ENCODE measurements at places on chromosomes 12 and 14. TPM values are rescaled to one million over a fixed set of nuclear protein-coding genes. Genes with fewer than 3 reads are reported as not detected.

- no peaks in the 10 kb centered on the region for H3K36me3 ChIP-seq
- H3K27ac ChIP-seq, result no peak overlapping the region
- H3K27me3 ChIP-seq, result peaks cover 7% of the 10 kb centered on the region
- no peak overlapping the region for H3K4me3 ChIP-seq
- H3K4me1 ChIP-seq, result peaks cover 2% of the 10 kb centered on the region
These were observed 137.7 kb downstream of the SPTSSA start for GRCh38 chr14:34324363-34324795.

DNA sequence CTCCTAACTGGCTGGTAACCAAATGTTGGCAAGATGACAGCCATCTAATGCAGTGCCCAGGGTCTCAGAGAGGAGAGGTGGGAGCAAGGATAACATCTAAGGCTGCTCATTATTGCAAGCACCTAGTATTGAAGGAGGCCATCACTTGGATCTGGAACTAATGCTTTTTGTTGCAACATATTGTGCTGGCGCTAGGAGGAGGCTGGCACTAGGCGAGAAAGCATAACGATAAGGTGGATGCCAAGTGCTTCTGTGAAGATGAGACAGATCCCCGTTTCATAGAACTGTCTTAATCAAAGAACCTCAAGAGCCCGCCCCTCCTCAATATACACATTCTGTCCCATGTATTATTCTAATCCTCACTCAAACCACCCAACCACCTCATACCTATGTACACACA lies 774.0 kb downstream of the VRK1 start:
- no peak overlapping the region for H3K27ac ChIP-seq
- no peaks in the 10 kb centered on the region for H3K4me1 ChIP-seq
- no peaks in the 10 kb centered on the region for H3K36me3 ChIP-seq
- H3K27me3 ChIP-seq, result no peaks in the 10 kb centered on the region
- H3K4me3 ChIP-seq, result no peak overlapping the region

GRCh38 chr12:53722450-53723041 lies 4.7 kb downstream of the CALCOCO1 start:
- H3K4me3 ChIP-seq, result no peak overlapping the region
- no peaks in the 10 kb centered on the region for H3K27me3 ChIP-seq
- no peak overlapping the region for H3K27ac ChIP-seq
- peaks cover 9% of the 10 kb centered on the region for H3K36me3 ChIP-seq
- DNase-seq, result no peak
- H3K4me1 ChIP-seq, result peaks cover 18% of the 10 kb centered on the region

DNA sequence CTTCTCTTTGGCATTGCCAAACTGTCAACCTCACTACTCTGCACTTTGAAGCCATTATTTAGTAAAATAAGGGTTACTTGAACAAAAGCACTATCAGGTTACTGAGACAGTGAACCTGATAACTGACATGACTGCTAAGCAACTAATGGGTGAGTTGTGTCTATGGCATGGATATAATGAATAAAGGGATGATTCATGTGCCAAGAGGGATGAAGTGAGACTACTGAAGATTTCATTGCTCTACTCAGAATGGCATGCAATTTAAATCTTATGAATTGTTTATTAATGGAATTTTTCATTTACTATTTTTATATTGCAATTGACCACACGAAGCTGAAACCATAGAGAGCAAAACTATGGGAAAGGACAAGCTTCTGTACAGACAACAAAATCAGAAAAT lies 74.4 kb downstream of the CEP128 start:
- peaks cover 28% of the 10 kb centered on the region for H3K36me3 ChIP-seq
- H3K4me1 ChIP-seq, result no peaks in the 10 kb centered on the region
- no peak overlapping the region for H3K27ac ChIP-seq
- no peak overlapping the region for H3K4me3 ChIP-seq
- DNase-seq, result no peak

DNA sequence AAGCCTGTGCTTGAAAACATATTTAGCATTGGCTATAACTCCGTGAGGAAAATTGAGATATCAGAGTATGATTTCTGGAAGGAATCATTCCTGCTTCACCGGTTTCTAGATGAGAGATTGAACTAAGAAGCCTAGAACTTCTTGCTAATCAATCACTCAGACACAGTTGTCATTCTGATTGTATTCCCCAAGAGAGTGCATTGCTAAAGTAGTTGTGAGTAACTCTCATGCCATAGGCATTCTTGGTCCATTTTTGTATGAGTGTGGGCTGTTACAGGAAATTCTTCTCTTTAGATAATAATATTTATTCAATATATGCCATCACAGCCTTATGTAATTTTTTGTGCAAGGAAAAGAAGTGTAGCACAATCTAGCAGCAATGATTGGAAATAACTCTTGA lies 893.3 kb upstream of the MDGA2 start:
- no peaks in the 10 kb centered on the region for H3K36me3 ChIP-seq
- H3K4me1 ChIP-seq, result no peaks in the 10 kb centered on the region
- no peak for DNase-seq
- no peak overlapping the region for H3K27ac ChIP-seq
- H3K4me3 ChIP-seq, result no peak overlapping the region

GRCh38 chr12:12007001-12007712 lies 63.6 kb upstream of the BCL2L14 start:
- H3K4me3 ChIP-seq, result peak overlapping the region; percentile 60
- peaks cover 73% of the 10 kb centered on the region for H3K4me1 ChIP-seq
- peak overlapping the region; percentile 96 for H3K27ac ChIP-seq
- peak; percentile 28 for DNase-seq

DNA sequence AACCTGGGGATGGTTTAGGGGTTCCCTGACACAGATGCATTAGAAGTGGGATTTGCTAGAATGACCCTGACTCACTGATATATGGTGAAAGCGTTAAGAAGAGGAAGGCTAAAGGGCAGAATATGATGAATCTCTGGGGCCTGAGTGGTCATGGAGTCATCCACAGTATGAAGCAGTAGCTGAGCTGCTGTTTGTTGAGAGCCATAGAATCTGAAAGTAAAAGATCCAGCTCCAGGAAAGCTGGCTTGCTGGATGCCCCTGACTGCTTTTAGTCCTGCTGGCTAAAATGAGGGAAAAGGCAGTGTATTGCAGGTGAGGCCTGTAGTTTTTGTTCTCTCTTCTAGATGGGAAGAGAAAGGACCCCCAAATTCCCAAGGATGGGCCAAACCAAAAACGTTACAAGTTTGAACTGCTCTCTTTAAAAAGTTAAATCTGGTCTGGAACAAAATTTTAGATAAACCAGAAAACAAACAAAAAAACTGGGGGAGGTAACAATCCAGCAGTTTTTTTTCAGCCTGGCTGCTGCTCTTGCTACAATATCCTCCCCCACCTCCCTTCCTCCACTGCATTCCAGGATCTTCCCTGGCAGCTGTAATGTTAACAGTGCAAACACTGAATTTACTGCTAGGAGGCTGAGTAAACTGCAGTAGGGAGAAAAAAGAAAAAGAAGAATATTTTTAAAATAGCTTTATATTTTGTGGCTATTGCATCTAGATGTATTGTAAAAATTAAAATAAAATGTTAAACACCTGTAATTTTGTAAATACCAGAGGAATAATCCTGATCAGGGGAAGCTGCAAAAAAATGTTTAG lies 16.5 kb downstream of the SEL1L start:
- peaks cover 15% of the 10 kb centered on the region for H3K4me1 ChIP-seq
- H3K27ac ChIP-seq, result no peak overlapping the region
- H3K27me3 ChIP-seq, result no peaks in the 10 kb centered on the region
- H3K4me3 ChIP-seq, result no peak overlapping the region
- no peak for DNase-seq

- no peaks in the 10 kb centered on the region for H3K4me1 ChIP-seq
- H3K36me3 ChIP-seq, result no peaks in the 10 kb centered on the region
- no peak overlapping the region for H3K27ac ChIP-seq
- DNase-seq, result no peak
- H3K4me3 ChIP-seq, result no peak overlapping the region
- peaks cover 6% of the 10 kb centered on the region for H3K27me3 ChIP-seq
These were observed 4.9 kb downstream of the KLRC1 start for GRCh38 chr12:10448236-10448635.

GRCh38 chr14:53161758-53162435 lies 8.8 kb upstream of the DDHD1 start:
- no peak for DNase-seq
- H3K36me3 ChIP-seq, result peaks cover 4% of the 10 kb centered on the region
- H3K4me1 ChIP-seq, result peaks cover 7% of the 10 kb centered on the region
- H3K4me3 ChIP-seq, result no peak overlapping the region
- no peak overlapping the region for H3K27ac ChIP-seq
- H3K27me3 ChIP-seq, result no peaks in the 10 kb centered on the region

DNA sequence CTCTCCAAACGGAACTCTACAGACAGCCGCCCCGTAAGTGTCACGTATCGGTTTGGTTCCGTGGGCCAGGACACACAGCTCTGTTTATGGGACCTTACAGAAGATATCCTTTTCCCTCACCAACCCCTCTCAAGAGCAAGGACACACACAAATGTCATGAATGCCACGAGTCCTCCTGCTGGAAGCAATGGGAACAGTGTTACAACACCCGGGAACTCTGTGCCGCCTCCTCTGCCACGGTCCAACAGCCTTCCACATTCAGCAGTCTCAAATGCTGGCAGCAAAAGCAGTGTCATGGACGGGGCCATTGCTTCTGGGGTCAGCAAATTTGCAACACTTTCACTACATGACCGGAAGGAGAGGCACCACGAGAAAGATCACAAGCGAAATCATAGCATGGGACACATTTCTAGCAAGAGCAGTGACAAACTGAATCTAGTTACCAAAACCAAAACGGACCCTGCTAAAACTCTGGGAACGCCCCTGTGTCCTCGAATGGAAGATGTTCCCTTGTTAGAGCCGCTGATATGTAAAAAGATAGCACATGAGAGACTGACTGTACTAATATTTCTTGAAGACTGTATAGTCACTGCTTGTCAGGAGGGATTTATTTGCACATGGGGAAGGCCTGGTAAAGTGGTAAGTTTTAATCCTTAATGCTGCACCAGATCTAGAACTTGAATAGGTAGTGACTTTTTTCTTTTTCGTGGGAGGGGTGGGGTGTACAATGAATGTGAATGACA lies 69.7 kb downstream of the WDR20 start:
- H3K4me1 ChIP-seq, result peaks cover 1% of the 10 kb centered on the region
- no peak for DNase-seq
- H3K36me3 ChIP-seq, result peaks cover 29% of the 10 kb centered on the region
- no peak overlapping the region for H3K4me3 ChIP-seq
- no peaks in the 10 kb centered on the region for H3K27me3 ChIP-seq

DNA sequence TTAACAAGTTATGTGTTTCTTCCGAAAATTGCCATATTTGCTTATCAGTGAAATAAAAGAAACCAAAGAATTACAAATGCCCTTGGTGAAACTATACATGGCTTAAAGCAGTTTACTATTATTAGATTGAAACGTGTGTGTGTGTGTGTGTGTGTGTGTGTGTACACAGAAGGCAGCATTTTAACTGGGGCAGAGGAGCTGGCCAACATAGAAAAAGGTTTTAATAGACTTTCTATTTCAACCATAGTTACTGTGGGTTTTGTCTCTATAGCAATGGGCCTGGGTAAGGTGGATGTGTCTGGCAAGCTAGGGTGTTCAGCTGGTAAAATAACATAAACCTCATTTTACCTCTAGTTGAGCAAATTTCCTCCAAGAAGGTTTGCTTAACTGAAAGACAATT lies 6.5 kb downstream of the PRICKLE1 start:
- DNase-seq, result no peak
- H3K27ac ChIP-seq, result no peak overlapping the region
- no peaks in the 10 kb centered on the region for H3K36me3 ChIP-seq
- no peaks in the 10 kb centered on the region for H3K4me1 ChIP-seq
- no peak overlapping the region for H3K4me3 ChIP-seq
- H3K27me3 ChIP-seq, result peaks cover 31% of the 10 kb centered on the region

DNA sequence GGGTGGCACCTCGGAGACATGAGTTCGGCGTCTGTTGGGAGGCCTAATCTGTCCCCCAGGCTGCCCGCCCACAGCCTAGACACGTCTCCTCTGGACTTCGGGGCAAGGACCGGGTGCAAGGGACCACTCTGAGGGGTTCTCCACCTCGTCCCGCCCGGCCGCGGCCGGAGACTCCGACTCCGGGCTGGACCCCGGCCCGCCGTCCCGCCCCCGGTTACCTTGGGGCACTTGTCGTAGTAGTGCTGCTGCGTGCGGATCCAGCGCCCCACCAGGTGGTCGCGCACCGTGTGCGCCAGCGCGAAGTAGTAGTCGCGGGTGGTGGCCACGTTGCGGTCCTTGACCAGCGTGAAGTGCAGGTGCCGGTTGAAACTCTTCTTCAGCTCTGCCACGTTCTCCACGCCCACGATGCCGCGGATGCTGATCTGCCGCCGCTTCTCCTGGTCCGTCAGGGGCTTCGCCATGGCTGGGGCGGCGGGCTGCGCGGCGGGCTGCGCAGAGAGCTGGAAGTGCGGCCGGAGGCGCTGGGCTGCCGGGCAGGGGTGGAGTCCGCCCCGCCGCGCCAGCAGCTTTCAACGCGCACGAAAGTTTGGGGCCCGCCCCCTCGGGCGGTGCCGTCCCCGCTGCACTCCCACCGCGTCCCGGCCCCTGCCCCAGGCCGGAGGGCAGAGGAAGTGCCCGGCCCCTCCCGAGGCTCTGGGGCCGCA lies at the start of gene PYGL:
TSS of gene PYGL (minus strand) at position 541 of the 704 bp plus-strand sequence. CDS start at position 461, 80 bp downstream.
- peak within 1 kb of the TSS; percentile 52 for H3K27ac ChIP-seq
- no peaks in the 10 kb centered on the region for H3K36me3 ChIP-seq
- DNase-seq, result peak; percentile 14
- peaks cover 35% of the 10 kb centered on the region for H3K27me3 ChIP-seq
- peak within 1 kb of the TSS; percentile 85 for H3K4me3 ChIP-seq
- H3K4me1 ChIP-seq, result peaks cover 9% of the 10 kb centered on the region

GRCh38 chr14:59313658-59314608 lies 125.5 kb downstream of the DAAM1 start:
- no peak overlapping the region for H3K27ac ChIP-seq
- no peaks in the 10 kb centered on the region for H3K36me3 ChIP-seq
- peaks cover 1% of the 10 kb centered on the region for H3K27me3 ChIP-seq
- peaks cover 3% of the 10 kb centered on the region for H3K4me1 ChIP-seq
- no peak overlapping the region for H3K4me3 ChIP-seq
- DNase-seq, result no peak

DNA sequence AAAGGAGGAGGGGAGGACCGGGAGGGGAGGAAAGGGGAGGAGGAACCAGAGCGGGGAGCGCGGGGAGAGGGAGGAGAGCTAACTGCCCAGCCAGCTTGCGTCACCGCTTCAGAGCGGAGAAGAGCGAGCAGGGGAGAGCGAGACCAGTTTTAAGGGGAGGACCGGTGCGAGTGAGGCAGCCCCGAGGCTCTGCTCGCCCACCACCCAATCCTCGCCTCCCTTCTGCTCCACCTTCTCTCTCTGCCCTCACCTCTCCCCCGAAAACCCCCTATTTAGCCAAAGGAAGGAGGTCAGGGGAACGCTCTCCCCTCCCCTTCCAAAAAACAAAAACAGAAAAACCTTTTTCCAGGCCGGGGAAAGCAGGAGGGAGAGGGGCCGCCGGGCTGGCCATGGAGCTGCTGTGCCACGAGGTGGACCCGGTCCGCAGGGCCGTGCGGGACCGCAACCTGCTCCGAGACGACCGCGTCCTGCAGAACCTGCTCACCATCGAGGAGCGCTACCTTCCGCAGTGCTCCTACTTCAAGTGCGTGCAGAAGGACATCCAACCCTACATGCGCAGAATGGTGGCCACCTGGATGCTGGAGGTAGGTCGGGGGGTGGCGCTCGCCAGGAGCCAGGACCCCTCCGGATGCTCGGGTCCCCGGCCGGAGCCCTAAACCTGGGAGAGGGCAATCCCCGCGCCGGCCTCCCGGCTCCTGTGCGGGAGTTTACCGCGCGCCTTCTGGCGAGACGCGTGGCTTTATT lies at the start of gene CCND2:
TSS of gene CCND2 (plus strand) at position 111 of the 744 bp plus-strand sequence. CDS start at position 390, 279 bp downstream.
- peak within 1 kb of the TSS; percentile 99 for H3K27ac ChIP-seq
- peak within 1 kb of the TSS; percentile 95 for H3K4me3 ChIP-seq
- H3K36me3 ChIP-seq, result peaks cover 44% of the 10 kb centered on the region
- no peaks in the 10 kb centered on the region for H3K27me3 ChIP-seq
- DNase-seq, result peak; percentile 76
- peaks cover 37% of the 10 kb centered on the region for H3K4me1 ChIP-seq

Gene SMOC1
- total RNA-seq, result not detected

Gene GALNT9
- total RNA-seq, result not detected

Gene KIF5A
- total RNA-seq, result 3.4 TPM

Gene ANO4
- total RNA-seq, result not detected

Gene KRT3
- total RNA-seq, result not detected

Gene C14orf39
- total RNA-seq, result not detected

Gene LRCOL1
- not detected for total RNA-seq

Gene KLRG1
- 0.85 TPM for total RNA-seq

Data from activated T-helper 2 cell treated with anti-CD3 and anti-CD28 coated beads, Interferon-gamma antibody, Interleukin-2, Interleukin-4, amounts not matched to agents 10 μg/mL and 5 μg/mL and 100 μg/mL, durations not matched to agents 14 hours and 24 hours and 36 hours (primary cell).